Neural progenitor cell (in vitro differentiated cells): ENCODE measurements at places on chromosomes 16 and 17. TPM values are rescaled to one million over a fixed set of nuclear protein-coding genes. Genes with fewer than 3 reads are reported as not detected.

Gene MYLK3
- 0.28 and 1.6 TPM in 2 replicates for total RNA-seq

- DNase-seq = no peak
Observed at GRCh38 chr17:53134548-53134947, 688.2 kb upstream of the KIF2B start.

DNA sequence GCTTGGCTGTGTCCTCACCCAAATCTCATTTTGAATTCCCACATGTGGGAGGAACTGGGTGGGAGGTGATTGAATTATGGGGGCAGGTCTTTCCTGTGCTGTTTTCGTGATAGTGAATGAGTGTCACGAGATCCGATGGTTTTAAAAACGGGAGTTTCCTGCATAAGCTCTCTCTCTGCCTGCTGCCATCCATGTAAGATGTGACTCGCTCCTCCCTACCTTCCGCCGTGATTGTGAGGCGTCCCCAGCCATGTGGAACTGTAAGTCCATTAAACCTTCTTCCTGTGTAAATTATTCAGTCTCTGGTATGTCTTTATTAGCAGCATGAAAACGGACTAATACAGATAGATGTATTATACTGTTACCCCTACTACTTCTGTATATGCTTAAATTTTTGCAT, 3.6 kb downstream of the SPATA33 start:
- DNase-seq = no peak

DNA sequence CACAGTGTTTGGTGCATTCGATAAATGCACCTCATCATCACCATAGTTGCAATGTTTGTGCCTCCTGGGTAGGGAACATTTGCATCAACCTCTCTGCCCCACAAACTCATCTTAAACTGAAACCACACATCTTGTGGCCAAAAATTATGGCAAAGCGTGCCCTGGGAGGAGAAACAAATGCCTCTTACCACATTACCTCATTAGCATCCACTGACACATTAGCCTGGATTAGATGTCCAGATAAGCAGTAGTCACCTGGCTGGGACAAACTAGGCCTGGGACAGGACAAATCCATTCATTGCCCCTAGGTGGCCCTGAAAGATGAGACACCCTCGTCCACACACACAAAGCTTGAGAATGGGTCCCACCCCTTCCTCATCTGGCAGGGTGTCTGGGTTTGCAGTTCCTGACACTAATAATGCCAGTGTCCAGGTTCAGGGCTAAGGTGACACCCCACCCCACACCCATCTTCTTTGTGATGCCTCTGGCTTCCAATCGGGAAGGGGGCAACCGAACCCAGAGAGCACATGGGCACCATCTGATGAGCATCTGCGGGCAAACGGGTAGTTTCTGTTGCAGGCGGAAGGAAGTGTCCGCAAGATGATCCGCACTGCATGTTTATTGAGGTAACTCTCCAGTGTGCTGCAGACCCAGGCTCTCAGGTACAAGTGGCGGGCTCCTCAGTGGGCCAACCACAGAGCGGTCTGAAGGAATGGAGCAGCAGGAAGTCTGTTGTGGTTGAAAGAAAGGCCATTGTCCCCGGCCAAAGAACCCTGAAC, 8.6 kb downstream of the XYLT1 start:
- peak; percentile 56 for DNase-seq

GRCh38 chr16:74837056-74837455, 62.4 kb upstream of the FA2H start:
- DNase-seq = no peak

Gene ACSM3
- total RNA-seq = 2.9 and 3.8 TPM in 2 replicates

Gene BICDL2
- total RNA-seq = 0.12 TPM in 1 of 2 replicates, not detected in the other
